ENCODE measurements at places on chromosomes 7 and 10.

GRCh38 chr10:83372646-83373045 is 766.7 kb upstream of the GHITM start:
- DNase-seq = no peak

- DNase-seq = peak; percentile 88
Observed at GRCh38 chr7:69166979-69167516, 431.2 kb upstream of the AUTS2 start.

DNA sequence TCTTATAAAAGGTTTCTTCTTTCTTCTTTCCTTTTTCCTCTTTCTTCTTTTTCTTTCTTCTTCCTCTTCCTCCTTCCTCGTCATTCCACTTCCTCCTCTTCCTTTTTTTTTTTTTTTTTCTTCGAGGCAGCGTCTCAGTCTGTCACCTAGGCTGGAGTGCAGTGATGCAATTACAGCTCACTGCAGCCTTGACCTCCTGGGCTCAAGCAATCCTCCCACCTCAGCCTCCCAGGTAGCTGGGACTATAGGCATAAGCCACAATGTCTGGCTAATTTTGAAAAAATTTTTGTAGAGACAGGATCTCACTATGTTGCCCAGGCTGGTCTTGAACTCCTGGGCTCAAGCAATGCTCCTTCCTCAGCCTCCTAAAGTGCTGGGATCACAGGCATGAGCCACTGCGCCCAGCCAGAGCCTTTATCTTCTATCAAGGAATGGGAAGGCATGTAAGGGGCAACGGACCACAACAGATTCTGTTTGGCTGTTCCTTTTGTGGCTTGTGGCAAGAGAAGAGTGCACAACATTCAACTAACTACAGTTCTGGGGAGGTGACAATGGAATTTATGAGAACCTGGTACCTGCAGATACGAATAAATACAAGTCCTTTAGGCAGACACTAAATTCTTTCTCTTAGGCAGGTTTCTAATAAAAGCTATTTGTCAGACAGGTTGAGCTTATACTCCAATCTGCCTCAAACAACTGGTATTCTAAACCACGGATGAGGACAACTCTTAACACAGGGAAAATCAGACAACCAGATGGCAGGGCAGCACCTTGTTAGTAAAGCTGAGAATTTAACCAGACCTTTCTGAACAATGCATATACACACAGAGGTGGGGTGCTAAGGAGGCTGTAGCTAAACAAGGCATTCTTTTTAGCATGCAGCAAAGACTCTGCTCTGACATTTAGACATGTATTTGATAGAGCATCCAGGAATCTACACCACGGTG is 100.3 kb downstream of the DOCK4 start:
- DNase-seq = no peak

- peak; percentile 86 for DNase-seq
Observed at GRCh38 chr7:122674502-122674901, 24.4 kb downstream of the RNF133 start.

DNA sequence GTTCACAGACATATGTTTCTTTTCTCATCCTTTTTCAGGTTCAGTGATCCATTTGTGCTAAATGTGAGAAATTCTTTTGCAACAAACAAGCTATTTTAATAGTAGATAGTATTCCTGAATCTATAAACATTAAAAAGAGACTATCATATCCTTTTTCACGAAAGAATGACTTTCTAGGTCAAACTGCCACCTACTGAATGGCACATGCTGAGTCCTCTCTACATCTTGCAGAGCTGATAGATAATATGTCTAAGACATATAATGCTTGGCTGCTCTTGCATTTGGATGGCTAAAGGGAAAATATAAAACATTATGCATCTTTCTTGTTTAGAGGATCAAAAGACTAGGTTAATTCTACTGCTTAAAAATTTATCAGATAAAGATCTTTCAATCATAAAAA is 114.1 kb upstream of the SLC26A5 start:
- DNase-seq = no peak

- DNase-seq = no peak
Observed at GRCh38 chr10:15852111-15852557, 8.2 kb downstream of the MINDY3 start.

DNA sequence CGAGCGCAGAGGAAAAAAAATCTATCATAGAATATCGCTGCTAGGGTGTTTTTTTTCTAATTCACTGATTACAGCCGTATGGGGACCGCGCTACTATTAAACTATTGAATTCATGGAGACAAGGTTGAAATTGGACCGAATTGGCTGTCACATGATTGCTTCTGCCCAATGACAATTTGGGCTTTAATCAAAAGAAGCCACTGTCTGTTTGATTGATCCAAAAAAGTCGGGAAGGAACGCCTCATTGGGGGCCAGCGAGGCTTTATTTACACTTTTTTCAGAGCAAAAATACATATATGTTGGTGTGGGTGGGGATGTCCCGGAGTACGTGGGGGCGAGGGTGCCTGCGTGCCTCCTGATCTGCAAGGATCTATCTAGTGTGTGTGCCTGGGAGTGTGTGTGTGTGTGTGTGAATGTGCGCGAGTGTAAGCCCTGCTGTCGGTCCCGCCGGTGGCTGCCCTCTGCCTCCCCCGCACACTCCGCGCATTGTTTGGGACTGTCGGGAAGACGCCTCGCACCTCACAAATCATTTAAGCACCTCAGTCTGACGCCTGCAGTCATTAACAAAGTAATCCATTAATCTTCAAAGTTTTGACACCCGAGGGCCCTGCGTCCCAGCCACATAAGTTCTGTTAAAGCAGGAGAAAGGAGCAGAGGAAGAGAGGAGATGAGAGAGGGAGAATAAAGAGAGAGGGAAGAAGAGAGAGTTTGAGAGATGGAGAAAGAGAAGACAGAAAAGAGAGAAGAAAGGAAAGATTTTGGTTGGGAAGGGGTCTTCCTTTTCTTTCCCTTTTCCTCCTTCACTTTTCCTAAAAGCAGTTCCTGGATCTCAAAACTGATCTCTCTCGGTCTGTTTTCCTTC is at the start of gene HOXA2:
Gene HOXA2, minus strand, starts transcription at position 103 of the 862 bp plus-strand sequence. CDS start 183 bp downstream, outside the sequence.
- no peak for DNase-seq

DNA sequence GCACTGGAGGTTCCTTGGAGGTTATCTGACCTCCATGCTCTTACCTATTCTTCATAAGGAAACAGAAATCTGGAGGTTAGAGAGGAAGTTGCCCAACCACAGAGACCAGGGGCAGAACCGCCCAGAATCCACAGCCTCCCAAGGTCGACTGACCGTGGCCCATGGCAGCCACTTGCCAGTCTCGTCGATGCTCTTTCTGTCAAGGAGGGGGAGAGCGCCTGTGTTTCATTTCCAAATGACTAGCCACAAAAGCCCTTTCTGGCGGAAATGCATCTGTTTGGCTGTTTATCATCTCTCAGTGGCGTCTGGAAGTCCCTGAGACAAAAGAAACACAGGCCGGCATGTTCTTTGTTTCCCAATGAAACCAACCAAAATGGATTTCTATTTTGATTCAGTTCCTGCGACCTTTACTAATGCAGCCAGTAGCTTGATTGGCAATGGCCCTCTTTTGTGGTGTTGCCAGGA is 2.9 kb downstream of the RAMP3 start:
- no peak for DNase-seq

GRCh38 chr7:33351709-33352108 is 222.3 kb downstream of the BBS9 start:
- no peak for DNase-seq

DNA sequence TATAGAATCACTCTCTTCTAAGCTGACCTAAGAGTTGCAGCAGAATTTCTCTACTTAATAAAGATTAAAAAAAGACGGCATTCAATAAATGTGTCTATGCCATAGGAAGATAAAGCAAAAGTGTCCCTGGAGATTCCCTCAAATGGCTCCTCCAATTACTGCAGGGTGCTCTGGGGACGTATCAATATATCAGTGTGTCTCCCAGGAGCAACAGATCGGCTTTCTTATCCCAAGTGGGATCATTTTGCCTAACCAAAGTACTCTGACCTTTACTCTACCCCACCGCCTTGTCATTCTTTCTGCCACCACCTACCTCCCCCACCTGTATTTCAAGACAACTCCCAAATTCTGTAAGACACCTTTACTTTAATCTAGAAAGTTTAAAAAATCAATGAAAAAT is 202.0 kb upstream of the SEMA3C start:
- no peak for DNase-seq

DNA sequence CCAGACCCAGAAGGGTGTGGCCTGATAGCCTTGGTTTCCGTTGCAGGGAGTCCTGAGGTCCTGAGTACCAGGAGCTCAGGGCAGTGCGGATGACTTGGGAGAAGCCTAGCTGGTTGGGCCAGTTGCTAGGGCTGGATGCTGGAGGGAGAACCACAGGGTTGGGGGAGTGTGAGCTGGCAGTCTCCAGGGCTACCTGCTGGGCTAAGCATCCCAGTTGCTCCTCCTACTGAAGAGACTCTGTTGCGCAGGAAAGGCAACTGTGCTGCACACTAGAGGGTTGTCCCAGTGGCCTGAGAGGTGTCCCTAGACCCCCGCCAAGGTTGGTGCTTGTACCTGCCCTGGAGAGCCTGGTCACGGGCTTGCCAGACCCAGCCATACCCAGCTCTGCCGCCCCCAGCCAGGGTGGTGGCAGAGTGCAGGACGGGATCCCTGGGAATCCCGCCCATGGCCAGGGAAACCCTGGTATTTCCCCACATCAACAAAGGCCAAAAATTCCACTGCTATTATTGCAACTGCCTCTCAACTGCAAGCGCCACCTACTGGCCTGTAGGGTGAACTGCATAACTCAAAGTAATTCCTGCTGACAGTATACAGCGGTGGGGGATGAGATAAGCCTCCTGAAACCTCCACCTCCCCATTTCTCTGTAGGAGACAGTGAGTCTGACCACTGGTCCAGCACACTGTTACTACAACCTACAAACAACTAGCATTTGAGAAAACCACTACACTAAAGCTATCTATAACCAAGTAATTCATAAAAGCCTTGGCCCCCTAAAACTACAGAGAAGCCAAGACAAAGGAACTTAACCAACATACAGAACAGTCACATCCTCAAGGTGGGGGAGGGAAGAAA is 67.6 kb upstream of the DDC start:
- DNase-seq = no peak

DNA sequence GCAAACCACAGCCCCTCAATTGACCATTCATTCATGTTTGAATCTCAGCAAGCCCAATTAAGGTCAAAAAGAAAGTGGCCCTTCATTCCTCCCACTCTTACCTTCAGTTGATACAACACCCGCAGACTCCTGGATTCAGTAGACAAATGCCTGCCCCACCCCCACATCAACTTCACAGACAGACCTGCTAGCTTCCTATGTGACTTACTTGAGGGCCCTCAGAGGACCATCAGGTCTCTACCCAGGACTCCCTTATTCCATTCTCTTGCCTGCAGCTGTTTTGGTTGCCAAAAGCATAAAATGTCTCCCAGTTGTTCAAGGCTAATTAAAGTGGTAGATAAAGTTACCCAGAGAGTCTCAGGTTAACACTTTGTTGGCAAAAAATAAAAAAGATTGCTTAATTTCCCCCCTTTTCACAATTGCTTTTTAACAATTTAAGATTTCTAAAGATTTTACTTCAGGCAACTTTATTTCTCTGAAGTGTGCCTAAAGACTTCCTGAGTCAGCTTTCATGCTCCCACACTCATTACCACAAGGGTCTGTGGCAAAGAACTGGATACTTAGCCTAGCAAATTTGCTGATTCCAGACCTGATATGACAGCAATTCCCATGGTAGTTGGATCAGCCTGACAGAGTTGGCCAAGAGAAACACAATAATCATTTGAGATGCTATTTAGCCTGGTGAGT is 3.3 kb upstream of the MTERF1 start:
- DNase-seq = peak; percentile 29

- DNase-seq = no peak
Observed at GRCh38 chr10:132368881-132369635, 27.9 kb upstream of the PWWP2B start.

- DNase-seq = no peak
Observed at GRCh38 chr7:117448655-117449054, 21.4 kb upstream of the ASZ1 start.

DNA sequence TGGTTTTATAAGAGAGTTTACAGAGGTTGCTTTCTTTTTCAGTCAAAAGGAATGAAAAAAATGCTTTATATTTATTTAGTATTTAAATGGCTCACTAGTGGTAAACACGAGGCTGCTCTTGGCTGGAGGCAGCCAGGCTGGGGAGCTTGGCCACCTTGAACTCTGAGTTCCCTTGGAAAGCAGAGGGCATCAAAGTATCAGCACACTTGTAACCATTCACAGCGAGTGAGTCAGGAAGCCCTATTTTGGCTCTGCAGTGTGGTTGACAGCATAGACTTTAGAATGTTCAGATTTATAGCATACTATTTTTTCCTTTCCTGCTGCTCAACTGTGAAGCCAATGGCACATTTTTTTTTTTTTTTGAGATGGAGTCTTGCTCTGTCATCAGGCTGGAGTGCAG is 51.6 kb downstream of the CYCS start:
- DNase-seq = no peak

- DNase-seq = no peak
Observed at GRCh38 chr7:155254018-155254417, 43.7 kb upstream of the INSIG1 start.

- DNase-seq = no peak
Observed at GRCh38 chr10:124525751-124526600, 64.4 kb downstream of the LHPP start.

DNA sequence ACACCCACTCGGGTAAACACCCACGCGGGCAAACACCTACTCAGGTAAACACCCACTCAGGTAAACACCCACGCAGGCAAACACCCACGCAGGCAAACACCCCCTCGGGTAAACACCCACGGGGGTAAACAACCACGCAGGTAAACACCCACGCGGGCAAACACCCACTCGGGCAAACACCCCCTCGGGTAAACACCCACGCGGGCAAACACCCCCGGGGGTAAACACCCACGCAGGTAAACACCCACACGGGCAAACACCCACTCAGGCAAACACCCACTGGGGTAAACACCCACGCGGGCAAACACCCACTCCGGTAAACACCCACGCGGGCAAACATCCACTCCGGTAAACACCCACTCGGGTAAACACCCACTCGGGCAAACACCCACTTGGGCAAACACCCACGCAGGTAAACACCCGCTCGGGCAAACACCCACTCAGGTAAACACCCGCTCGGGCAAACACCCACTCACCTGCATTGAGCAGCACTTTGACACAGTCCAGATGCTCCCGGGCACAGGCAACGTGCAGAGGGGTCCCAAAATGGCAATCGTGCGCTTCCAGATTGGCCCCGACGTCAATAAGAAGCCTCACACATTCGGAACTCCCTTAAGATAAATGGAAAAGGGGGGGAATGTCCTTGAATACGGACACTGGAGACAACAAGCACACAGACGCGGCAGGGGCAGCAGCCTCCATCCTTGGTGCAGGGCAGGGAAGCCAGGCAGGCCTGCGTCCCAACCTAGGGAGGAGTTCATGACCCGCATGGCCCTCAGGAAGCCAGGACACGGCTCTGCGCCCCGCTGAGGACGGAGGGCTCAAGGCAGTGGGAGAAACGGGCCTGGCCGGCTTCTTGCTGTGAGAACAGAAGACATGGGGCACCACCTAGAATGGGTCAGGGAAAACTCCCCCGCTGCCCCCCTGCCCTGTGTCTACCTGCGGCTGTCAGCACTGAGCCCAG is 17.6 kb downstream of the ASB13 start:
- DNase-seq = no peak

GRCh38 chr7:108570146-108570755 is 577 bp downstream of the DNAJB9 start:
- peak; percentile 58 for DNase-seq

GRCh38 chr7:69184339-69184738 is 413.9 kb upstream of the AUTS2 start:
- no peak for DNase-seq

Data from NCI-H2029 treated with DMSO at 0.1 percent for 48 hours (cell line).